ENCODE measurements at places on chromosomes 3 and 15.

GRCh38 chr3:27325419-27325818 lies 43.8 kb downstream of the NEK10 start:
- no peak for DNase-seq

GRCh38 chr3:40971191-40972168 lies 227.8 kb upstream of the CTNNB1 start:
- DNase-seq = no peak

GRCh38 chr3:150146991-150147761 lies 176.5 kb upstream of the PFN2 start:
- no peak for DNase-seq

GRCh38 chr3:186108941-186109865 lies at the start of gene ETV5:
Gene ETV5, minus strand, starts transcription at chr3:186109089. Its CDS starts 3,221 bp downstream, at chr3:186105868.
- DNase-seq = peak; percentile 98

DNA sequence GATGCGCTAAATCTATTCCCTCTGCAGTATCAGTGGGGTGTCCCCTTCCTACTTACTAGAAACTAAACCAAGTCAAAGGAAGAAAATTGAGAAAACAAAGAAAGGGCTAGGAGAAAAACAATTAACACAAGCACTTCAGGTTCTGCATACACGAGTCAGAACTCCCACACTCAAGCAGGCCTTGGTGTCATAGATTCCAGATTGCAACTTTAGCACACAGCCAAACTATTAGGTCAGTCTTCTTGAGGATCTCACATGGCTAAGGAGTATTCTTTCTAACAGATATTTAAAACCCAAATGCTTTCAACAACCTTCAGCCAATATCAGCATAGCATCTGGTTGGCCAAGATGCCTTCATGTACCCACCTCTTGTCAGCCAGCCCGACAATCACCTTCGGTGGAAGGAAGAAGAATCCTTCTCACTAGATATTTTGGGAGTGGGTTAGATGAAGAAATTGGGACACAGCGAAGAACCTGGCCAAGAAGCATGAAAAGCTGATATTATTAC lies 340.0 kb downstream of the VPS13C start:
- no peak for DNase-seq

DNA sequence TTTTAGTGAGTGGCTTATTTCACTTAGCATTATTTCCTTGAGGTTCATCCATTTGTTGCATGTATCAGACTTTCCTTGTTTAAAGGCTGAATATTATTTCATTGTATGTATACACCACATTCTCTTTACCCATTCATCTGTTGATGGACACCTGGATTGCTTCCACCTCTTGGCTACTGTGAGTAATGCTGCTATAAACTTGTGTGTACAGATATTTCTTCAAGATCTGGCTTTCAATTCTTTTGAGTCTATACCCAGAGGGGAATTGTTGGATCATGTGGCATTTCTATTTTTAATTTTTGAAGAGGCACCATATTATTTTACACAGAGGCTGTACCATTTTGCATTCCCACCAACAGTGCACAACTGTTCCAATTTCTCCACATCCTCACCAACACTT lies 313.5 kb downstream of the RPLP1 start:
- DNase-seq = no peak
